ENCODE measurements at places on chromosomes 5 and 9.

GRCh38 chr5:180521101-180521500 lies 26.9 kb downstream of the CNOT6 start:
- no peak for DNase-seq

- no peak for DNase-seq
Observed at GRCh38 chr9:76573905-76574760, 115.2 kb downstream of the GCNT1 start.

DNA sequence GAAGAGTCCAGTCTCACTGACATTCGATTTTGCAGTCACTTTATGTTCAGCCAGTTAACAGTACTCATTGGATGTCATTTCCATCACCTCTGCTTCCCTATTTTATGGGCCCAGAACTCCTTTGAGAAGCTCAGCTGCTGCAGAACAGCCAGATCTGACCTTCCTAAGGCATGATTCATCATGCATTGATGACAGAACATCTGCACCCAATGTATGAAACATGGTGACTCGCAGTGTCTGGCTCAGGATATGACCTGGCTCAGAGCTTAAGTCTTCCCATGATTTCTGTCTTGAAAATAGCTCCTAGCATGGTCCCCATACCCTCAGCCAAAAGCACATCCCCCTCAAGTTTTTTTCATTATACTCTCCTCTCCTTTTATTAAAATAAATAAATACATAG lies 92.6 kb upstream of the TRIM32 start:
- no peak for DNase-seq

GRCh38 chr5:21581508-21581907 lies 1271.6 kb downstream of the CDH12 start:
- no peak for DNase-seq

DNA sequence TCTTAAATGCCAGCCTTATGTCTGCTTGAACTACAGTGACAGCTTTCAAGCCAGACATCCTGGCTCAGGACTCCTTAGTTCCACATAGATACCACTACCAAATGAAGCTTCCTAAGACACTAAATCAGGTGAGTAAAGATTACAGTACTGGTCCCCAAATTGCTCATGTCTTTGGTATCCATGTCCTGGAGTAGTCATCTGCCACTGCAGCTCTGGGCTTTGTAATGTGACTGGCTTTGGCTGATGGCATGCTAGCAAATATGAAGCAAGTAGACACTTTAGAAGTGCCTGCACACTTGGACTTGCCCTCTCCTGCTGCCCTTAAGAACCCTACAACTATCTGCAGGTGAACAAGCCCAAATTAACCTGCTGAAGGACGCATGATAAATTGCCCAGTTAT lies 334.9 kb downstream of the BNC2 start:
- no peak for DNase-seq

GRCh38 chr9:93574900-93575795 lies 1.2 kb upstream of the PHF2 start:
- DNase-seq, result no peak

DNA sequence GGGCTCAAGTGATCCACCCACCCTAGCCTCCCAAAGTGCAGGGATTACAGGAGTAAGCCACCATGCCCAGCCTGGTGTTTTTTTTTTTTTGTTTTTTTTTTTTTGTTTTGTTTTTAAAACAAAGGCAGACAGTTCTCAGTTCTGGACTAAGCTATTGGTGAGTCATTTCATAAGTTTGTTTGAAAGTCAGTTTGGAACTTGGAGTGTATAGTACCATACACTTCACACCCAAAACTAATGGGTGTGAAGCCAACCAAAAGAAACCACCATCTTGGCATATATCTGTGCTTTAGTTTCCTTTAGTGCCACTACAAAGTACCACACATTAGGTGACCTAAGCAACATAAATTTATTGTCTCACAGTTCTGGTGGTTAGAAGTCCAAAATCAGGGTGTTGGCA lies 13.4 kb downstream of the MAST4 start:
- DNase-seq, result no peak

- DNase-seq, result no peak
Observed at GRCh38 chr9:133285252-133285775, 10.3 kb upstream of the ABO start.

- no peak for DNase-seq
Observed at GRCh38 chr9:128231638-128232527, 28.7 kb downstream of the DNM1 start.

DNA sequence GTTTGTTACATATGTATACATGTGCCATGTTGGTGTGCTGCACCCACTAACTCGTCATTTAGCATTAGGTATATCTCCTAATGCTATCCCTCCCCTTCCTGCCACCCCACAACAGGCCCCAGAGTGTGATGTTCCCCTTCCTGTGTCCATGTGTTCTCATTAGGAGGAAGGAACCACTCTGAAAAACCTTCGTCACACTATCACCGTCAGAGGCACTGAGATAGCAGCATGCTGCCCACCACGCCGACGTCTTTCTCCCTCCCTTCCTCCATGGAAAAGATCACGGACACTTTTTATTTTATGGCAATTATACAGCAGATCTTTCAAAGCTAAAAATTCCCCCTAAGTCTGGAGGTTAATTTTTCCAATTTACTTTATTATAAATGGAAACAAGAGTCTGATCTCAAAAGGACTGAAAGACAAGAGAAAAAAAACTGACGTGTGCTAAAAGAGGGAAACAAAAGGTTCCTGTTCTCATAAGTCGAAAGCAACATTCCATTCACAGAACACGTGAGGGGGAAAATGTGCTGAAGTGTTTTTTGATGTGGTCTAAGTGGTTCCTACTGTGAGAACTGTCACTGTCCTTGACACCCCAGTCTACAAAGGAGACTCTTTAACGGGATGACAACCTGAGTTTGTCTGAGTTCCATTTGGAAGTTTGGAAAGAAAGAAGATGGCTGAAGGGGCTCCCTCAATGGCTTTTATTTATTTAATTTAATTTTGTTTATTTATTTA lies 339.7 kb upstream of the IRX2 start:
- DNase-seq, result no peak

GRCh38 chr5:132621699-132622098 lies 36.3 kb upstream of the IL13 start:
- no peak for DNase-seq

- no peak for DNase-seq
Observed at GRCh38 chr9:14221558-14221957, 92.4 kb downstream of the NFIB start.

- peak; percentile 39 for DNase-seq
Observed at GRCh38 chr9:126915281-126915816, 767 bp downstream of the RALGPS1 start.

DNA sequence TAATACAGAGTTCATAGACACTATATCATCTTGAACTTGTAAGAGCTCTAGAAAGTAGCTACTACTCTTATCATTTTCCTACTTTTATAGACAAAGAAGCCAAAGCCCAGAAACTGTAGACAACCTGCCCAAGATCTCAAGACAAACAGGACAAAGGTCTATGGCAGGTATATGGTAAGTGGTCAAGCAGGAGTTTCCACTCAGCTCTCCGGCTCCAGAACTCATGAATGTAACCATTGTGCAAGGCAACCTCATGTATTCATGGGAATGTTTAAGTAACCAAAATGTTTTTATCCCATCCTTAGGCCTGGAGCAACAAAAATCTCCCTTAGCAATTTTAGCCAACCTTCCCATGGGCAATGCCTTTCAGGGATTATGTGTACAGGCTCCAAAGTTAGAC lies 163.4 kb upstream of the PUM3 start:
- DNase-seq, result no peak

- DNase-seq, result no peak
Observed at GRCh38 chr9:86282979-86283535, 719 bp upstream of the ISCA1 start.

GRCh38 chr9:109101810-109102209 lies 17.9 kb downstream of the TMEM245 start:
- no peak for DNase-seq

DNA sequence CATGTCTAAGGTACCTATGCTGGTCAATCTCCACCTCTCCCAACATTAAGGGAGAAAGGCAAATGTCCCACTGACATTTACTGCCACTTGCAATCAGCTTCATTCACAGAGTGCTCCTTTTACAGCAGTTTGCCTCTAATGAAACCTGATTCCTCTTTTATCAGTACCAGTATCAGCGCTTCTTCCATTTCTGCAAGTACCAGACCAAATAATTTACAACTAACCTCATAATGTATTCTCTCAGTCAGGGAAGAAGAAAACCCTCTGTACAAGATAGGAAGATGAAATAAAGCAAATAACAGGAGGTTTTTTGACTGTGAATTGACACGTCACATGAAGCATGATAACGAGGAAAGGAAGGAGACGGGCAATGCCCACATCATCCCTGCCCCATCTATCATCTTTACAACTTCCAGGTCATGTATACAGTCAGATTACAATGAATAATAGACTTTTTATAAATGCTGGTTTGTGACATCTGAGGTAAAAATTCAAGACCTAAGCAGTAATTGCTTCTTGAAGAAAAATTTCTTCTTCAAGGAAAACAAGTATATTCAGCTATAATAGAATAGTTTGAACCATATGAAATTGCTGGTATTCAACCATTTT lies 21.9 kb downstream of the ABITRAM start:
- DNase-seq, result no peak

DNA sequence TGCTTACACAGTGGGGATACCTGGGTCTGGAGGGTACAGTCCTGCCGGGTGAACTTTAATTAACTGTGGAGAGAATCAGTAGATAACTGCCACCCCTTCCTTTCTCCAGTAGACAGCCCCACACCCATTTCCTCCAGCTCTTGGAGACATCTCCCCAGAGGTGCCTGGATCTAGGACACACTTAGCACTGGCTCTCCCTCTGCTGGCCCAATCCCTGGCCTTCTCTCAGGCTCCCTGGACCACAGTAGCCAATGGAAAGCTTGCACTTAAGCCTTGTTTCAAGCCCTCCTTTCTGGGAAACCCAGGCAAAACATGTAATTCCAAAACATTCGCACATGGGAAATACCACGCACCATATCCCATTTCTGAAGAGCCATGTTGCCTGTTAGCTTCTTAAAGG lies 169.2 kb upstream of the GAS1 start:
- DNase-seq, result no peak

DNA sequence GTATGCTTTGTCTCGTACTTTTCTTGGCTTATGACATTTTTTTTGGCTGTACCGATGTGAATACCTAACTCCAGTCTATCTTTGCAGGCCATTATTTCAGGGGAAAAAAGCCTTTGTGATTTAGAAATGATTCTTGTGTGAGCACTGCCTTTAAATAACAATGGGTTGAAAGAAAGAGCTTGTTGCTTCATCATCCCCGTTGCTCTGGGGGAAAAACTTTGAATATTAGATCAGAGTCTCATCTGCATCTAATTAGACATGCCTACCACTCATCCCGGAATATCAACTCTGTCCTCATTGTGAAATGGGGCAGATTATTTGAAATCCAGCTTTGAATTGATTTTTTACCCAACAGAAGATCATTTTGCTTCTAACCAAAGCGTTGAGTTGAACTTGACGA lies 13.5 kb downstream of the CXCL14 start:
- no peak for DNase-seq

DNA sequence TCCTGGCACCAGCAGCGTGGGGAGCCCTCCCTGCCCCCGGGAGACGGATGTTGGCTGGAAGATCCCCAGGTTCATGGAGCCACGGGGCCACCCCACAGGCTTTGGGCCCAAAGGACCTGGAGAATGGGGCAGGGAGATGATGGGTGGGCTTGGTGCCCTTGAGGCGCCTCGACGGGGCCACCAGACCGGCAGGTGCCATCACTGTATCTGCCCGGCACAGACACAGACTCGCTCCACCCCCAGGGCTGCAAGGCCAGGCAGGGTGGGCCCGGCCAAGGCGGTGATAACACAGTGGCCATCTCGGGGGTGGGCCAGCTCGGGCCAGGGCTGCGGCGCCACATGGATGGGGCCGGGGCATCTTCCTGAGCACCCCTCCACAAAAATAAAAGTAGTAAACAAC lies 35.0 kb upstream of the EGFL7 start:
- DNase-seq, result no peak

GRCh38 chr5:68286612-68286912 lies 71.0 kb downstream of the PIK3R1 start:
- no peak for DNase-seq

All from frontal cortex (tissue), 4 donors.